ENCODE measurements at places on chromosomes 7 and 10.

- DNase-seq: no peak
These were observed 20.6 kb upstream of the PDCD4 start for GRCh38 chr10:110851020-110851612.

DNA sequence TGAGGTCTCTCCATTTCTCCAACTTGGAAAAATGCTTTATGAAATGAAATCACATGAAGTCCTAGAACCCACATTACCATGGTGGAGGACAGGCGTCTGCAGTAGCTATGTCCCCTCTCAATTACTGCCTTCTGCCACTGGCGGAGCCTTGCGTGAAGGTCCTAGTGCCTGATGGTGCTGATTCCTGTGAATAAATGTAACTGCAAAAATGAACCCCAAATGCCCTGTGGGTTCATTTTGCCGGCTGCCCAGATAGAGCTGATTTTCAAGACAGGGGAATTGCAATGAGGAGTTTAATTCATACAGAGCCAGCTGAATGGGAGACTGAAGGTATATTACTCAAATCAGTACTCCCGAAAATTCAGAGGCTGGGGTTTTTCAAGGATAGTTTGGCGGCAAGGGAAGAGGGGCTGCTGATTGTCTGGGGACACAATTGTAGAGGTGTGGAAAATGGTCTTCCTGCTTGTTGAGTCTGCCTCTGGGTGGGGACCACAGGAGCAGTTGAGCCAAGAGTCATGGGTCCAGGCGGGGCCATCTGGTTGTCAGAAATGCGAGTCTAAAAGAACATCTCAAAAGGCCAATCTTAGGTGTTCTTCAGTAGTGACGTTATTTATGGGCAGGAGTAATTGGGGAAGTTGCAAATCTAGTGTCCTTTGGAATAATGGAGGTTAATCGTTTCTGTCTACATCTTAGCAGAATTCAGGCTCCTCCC is 13.5 kb downstream of the PRF1 start:
- no peak for DNase-seq

- no peak for DNase-seq
These were observed 314.9 kb downstream of the RPS24 start for GRCh38 chr10:78348411-78349164.

DNA sequence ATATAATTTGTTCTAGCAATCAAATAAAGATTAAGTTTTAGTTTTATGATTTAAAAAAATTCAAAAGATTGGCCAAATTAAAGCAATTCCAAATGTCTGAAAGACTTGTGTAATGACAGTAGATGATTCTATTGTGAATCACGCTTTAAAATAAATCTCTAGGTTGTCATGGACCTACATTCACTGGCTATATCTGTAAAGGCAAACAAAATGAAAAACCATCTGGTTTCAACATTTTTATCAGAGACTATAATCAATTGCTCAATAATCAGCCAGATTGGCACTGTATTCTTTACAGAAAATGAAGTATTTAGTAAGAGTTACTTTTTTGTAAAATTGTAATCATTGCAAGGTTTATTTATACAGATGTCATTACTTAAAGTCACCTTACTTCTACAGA is 60.7 kb downstream of the DGKB start:
- DNase-seq: no peak

DNA sequence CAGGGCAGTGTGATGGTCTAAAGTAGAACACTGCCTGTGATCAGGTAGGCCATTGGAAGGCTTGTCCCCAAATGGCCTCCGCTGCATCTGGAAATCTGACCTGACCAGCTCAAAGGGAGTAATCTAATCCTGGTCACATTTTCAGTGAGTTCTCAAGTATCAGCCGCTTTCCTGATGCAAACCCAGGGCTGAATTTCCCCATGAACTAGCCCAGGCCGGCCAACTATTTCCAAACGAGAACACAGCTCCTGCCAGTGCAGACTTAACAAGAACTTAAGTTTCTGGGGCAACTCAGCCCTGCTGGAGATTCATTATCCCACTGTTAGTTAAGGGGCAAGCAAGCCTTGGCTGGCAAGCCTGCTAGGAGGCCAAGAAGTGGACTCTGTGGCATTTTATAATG is 59.6 kb upstream of the FAM180A start:
- no peak for DNase-seq

- DNase-seq: no peak
These were observed 165.4 kb downstream of the ADAM12 start for GRCh38 chr10:126222736-126223511.

- DNase-seq: no peak
These were observed 22.5 kb downstream of the ST8SIA6 start for GRCh38 chr10:17431871-17432311.

- no peak for DNase-seq
These were observed 166.1 kb downstream of the ARID5B start for GRCh38 chr10:62067560-62067959.

DNA sequence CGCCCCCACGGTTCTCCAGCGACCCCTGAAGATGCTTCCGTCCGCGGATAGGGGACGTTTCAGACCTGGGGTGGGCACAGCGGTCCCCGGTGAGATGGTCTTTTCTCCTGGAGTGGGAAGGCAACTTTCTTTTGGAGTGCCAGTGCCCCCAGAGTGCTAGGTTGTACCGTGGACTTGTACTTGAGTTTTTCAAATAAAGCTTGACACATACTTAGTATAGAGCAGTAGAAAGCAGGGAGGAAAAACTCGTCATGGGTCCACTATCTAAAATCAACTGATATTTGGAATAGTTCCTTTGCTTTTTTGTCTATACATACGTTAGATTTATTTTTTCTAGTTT is 28.4 kb downstream of the RBM20 start:
- no peak for DNase-seq

DNA sequence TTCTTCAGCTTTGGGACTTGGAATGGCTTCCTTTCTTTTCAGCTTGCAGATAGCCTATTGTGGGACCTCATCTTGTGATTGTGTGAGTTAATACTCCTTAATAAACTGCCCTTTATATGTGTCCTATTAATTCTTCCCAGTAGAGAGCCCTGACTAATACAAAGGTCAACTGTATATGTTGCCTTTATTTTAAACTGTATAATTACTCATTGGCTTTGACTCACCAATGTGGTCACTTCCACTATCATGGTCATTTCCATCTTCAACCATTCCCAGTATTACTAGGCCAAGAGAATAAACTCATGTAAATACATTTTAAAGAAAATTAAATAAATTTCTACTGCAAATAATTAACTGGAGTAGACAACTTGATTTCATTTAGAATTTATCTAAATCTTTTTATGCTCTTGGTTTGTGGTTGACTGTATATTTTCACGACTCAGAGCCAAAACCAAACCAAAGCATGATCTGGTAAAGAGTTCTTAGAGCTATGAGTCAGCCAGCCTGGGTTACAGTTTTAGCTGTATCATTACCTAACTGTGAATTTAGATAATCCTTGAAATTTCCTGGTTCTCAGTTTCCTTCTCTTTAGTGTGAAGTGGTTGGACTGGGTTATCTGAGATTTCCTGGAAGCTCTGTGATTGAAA is 188.4 kb downstream of the PPP1R3A start:
- DNase-seq: no peak

- DNase-seq: no peak
These were observed 10.3 kb downstream of the SUN1 start for GRCh38 chr7:842431-843031.

- peak; percentile 80 for DNase-seq
These were observed 98.7 kb downstream of the HTR5A start for GRCh38 chr7:155168597-155169480.

DNA sequence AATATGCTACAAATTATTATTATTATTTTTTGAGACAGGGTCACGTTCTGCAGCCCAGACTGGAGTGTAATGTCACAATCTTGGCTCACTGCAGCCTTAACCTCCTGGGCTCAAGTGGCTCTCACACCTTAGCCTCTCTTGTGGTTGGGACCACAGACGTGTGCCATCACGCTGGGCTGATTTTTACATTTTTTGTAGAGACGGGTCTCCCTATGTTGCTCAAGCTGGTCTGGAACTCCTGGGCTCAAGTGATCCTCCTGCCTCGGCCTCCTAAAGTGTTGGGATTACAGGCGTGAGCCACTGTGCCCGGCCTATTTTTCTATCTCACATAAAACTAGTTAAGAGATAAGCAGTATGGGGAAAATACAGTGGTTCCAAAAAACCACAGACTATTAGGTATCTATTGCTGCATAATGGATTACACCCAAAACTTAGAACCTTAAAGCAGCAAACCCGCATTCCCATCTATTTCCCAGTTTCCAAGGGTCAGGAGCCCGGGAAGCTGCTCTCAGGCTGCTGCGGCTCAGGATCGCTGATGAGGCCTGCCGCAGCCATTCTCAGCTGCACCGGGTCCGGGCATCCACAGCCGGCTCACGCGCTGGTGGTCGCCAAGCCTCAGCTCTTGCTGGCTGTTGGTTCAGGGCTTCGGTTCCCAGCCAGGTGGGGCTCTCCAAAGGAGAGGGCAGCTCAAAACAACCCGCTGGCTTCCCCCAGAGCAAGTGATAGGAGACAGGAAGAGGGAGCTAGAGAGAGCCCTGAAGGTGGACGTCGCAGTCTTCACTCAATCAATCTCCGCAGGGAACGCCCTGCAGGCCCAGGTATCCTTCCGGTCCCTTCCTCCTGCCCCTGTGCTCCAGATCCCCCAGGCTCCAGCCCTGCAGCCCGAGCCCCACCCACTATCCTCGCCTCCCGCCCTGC is 128.2 kb downstream of the UBE2H start:
- peak; percentile 95 for DNase-seq

GRCh38 chr10:125157505-125157904 is 2.9 kb downstream of the CTBP2 start:
- peak; percentile 17 for DNase-seq

GRCh38 chr10:4541292-4541691 is 284.7 kb upstream of the AKR1E2 start:
- DNase-seq: no peak

GRCh38 chr10:12403119-12403518 is 53.8 kb downstream of the CAMK1D start:
- DNase-seq: no peak

DNA sequence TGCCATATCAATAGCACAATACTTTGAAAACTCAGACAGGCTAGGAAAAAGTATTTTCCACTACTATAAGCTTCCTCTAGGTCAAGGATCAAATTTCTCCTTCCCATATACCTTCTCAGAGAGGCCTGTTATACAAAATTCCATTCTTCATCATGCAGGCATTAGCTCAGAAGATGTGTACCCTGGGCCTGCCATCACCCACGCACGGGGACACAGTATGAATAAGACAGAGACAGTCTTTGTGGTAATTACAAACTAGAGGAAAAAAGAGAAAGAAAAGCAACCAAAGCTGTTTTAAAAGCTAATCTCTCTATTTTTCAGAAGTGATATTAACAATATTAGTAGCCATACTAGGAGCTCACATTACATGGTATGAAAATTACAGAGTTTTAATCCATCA is 236.8 kb upstream of the AOAH start:
- DNase-seq: no peak

GRCh38 chr7:1349351-1349761 is 109.9 kb downstream of the MICALL2 start:
- no peak for DNase-seq

DNA sequence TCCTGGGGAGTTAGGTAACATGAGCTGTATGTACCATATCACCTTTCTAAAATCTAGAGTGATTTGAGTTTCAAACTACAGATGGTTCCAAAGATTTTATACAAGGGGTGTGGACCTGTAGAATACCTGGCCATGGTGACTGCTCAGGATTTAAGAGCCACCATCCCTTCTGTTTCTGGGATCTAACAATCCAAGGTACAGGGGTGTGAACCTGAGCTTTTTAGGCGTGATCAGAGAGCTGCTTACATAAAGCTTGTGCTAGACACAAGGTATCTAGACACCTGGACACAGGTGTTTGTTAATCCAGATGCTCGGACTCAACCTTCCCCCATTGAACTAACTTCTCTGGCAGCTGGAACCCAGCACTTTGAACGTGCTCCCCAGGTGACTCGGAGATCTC is 516.4 kb downstream of the RPS24 start:
- DNase-seq: no peak

- DNase-seq: no peak
These were observed 29.3 kb upstream of the PCBD1 start for GRCh38 chr10:70917635-70918034.

DNA sequence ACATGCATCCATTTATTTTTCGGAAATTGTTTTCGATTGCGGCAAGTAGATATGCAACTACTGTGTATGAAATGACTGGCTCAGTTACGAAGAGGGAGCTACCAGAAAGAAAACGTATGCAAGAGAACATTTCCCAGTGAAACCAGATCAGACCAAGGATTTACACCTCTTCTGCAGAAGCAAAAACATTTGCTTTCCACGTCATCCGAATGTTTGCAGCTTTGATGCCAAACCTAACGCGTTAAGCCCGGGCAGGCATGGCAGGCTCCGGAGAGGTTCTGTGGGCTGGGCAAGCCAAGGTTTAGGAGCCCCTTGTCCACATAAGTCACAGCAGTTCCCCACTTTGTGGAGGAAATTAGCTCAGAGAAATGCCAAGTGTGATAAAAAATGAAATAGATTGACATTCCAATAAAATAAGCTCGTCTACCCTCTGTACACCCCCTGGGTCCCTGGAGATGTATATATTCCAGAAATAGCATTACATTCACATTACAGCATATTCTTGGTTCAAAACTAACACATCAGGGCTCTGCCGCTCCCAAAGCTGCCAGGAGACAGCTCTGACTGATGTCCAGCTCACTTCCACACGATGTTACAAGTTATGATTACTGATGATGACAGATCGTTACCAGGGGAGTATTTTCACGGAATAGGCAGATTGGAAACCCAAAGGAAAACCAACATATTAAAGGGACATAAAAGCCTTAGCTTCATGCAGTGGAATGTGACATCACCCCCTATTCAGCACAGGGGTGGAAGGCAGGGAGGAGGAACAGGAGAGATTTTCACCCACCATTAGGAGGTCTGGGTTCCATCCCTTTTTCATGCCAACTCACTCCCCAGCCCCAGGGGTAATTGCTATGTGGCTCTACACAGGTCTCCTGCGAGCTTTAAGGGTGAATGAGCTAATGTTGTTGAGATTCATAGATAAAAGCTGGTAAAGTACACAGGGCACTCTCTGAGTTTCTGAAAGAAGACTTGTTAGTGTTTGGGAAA is 81.5 kb downstream of the LYZL1 start:
- DNase-seq: no peak

GRCh38 chr7:24826662-24827020 is 69.4 kb upstream of the GSDME start:
- DNase-seq: no peak

GRCh38 chr7:3309140-3309539 is 8.1 kb downstream of the SDK1 start:
- DNase-seq: no peak

DNA sequence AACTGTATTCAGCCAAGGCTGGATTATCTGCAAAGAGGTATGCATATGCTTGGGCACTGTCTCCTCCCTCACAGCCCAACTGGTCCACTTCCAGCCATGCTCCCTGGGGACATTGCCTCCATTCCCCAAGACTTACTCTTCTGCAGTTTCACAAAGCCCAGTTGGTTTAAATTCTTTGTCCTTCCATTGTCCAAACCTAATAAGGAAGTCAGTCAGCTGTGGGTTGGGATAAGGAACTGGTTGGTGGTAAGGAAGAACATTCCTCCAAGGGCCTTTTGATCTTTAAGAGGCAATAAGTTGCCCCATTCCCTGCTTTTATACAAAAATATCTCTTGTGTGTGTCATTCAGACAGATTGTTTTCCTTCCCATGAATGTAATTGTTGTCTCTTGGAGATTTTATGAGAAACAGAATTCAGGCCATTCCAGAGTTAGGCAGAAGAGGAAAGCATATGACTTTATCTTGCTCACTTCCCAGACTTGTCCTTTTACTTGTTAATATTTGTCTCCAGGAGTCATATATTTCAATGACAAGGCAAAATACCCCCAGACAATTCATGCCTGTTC is 673.7 kb downstream of the SUGCT start:
- DNase-seq: no peak

- DNase-seq: no peak
These were observed 41.0 kb upstream of the GSDME start for GRCh38 chr7:24798261-24798660.

- no peak for DNase-seq
These were observed 98.8 kb upstream of the COL1A2 start for GRCh38 chr7:94295850-94296249.
